ENCODE measurements at places on chromosomes 12 and 14.

DNA sequence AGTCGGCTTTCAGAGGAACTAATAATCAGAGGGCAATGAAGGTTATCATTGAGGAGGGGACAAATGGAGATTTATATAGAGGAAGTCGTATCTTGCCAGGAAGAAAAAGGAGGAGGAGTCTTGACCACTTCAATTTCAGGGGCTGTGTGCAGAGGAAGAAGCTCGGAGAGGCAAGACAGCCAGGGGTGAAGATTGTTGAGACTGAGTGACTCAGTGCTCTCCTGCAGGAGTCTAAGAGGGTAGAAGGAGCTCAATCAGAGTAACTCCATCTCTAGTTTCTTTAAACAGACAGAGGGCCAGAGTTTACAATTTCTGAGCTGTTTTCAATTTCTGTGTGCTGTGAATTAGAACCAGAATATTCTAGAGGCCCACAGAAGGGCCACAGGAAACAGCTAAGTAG lies 439.3 kb upstream of the PRICKLE1 start:
- DNase-seq = no peak

DNA sequence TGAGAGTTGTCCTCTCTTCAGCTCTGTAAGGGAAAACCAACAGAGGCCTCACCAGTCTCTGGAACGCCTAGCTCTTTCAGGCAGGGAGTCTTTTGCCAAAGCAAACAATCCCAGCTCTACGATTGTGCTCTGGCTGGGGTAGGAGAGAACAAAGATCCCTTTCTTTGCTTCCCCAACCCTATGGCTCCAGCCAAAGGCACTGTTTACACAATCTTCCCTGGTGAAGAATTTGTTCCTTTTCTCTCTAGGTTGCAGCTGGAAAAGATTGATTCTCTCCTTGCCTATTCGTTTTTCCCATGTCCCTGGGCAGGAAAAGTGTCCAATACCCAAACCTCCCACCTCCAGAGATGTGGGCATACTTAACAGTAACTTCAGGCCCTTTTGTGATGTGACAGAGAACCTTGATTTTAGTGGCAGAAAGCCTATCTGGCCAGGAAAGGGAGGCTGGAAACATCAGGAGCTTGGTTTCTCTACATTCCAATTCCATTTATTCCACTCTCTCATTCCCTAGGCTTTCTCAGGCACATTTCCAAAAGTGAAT lies 16.8 kb downstream of the ATP5MC2 start:
- DNase-seq = no peak

- DNase-seq = no peak
Measured at GRCh38 chr12:34391771-34392581, 369.7 kb downstream of the ALG10 start.

- peak; percentile 59 for DNase-seq
Measured at GRCh38 chr12:51980051-51980808, 26.5 kb upstream of the TAMALIN start.

DNA sequence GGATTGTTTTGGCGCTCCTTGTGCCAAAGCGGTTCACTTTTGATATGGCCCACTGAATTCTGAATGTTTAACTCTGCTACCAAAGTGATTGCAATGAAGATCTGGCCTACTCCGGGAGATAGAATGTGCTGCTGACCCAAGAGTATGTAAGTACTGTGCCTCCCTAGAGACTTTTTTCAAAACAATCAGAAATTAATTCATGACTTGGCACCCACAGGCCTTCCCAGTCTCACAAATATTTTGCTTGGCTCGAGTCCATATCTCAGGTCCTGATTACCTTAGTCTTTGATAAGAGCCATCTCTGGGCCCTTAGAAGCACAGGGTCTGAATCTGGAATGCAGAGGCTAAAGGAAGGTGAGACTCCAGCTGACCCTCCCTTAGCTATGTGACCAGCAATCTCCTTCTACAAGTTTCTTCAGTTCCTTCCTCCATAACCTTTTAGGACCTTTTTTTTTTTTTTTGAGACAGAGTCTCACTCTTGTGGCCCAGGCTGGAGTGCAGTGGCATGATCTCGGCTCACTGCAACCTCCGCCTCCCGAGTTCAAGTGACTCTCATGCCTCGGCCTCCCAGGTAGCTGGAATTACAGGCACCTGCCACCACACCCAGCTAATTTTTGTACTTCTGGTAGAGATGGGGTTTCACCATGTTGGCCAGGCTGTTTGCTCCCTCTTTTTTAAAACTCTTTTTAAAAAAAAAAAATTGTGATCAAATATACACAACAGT lies 49.5 kb upstream of the METAP2 start:
- no peak for DNase-seq

DNA sequence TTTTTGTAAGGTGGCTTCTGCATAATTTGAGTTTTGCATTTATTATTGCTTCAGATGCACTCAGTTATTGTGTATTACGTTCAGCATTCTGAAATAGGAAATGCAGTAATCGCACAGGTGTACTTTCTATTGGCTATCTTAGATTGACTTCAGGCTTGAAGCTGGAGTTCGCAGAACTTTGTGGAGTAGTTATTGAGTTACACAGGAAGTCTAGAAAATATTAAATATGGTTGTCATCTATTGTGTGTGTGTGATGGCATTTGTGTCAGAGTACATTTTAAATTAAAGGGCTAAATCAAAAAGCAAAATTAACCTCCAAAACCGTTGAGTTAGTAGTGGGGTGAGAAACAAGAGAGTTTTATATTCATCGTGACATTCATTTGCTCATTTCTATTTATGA lies 2.7 kb downstream of the ARID2 start:
- DNase-seq = no peak

GRCh38 chr14:30267141-30267540 lies 291.8 kb upstream of the G2E3 start:
- DNase-seq = no peak

DNA sequence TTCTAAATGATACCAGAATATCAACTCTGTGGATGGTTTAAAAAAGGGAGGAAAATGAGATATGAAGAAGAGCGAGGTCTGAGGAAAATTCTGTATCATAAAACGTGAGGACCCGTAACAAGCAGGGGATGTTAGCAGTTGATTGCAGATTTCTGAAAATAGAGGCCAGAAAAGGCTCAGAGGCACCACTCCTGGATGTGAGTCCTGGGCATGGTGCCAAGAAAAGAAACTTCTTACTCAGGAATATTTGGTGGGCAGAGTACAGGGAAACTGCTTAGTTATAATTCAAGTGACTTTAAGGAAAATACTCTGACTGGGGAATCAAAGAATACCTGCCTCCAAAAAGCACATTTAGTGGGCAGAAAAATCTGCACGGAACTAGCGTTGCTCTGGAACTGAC lies 85.5 kb downstream of the PRICKLE1 start:
- DNase-seq = no peak

- DNase-seq = no peak
Measured at GRCh38 chr14:72925815-72926291, 411 bp upstream of the DCAF4 start.

DNA sequence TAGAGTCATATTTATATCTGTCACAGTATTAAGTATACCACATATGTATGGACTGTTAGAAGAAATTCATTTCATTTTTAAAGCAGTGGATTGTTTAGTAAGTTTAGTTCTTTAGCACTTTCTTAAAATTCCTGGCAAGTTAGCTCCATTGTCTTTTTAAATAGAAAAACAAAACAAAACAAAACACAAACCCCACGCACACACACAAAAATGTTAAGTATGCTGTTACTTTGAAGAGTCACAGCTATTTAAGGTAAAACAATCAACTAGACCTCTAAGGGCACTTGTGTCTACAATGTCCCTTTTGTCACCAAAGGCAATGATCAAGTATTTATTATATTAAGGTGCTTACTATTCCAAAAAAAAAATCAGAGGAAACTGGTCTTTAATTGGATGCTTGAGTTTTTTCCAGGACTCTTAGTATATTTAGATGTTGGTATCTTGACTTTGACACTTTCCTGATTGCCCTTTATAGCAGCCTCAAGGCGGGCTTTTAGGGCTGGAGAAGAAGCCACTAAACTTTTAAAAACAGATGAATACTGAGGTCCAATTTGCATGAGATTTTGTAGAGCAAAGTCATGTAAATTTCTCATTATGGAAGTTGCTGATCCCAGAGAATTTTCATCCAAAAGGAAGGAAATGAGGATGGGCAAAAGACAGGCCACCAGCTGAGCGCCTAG lies 85.5 kb upstream of the HECTD1 start:
- no peak for DNase-seq

GRCh38 chr12:51921017-51921725 lies 13.9 kb downstream of the ACVRL1 start:
- no peak for DNase-seq

GRCh38 chr12:129973236-129973961 lies 69.6 kb upstream of the TMEM132D start:
- DNase-seq = no peak

DNA sequence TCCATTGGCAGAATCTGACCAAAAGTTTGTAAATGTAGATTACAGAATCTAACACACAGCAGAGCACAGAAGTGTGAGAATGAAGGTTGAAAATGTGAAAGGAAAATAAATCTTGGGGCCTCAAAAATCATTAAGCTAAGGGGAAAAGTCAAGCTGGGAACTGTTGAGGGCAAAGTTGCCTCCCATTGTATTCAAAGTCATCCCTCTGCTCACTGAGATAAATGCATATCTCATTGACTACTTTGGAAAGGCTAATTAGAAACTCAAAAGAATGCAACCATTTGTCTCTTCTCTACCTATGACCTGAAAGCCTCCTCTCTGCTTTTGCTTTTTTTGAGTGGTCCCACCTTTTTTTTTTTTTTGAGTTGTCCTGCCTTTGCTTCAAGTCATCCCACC lies 97.4 kb upstream of the ATF7IP start:
- DNase-seq = no peak

DNA sequence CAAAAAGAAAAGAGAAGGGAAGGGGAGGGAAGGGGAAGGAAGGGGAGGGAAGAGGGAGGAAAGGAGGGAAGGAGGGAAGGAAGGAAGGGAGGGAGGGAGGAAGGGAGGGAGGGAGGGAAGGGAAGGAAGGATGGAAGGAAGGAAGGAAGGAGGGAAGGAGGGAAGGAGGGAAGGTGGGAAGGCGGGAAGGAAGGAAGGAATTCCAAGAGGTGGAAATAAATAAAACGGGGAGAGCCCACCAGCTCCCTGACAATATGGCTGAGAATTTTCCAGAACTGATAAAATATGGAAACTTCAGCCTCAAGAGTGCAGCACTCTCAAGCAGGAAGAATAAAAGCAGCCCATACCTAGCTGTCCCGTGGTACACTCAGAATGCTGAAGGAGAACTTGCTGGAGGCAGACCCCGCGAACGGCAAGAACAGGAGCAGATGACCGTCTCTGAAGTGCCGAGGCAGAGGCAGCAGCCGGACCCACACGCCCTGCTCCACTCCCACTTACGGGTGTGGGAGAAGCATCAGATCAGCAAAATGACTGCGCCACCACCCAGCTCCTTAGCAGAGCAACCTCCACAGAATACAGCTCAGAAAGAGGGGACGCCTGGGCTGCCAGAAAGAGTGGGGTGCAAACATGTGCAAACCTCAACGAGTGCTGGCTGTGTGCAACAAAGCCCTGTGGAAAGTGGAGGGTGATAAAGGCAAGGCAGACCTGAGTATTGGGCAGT lies 34.1 kb upstream of the INF2 start:
- DNase-seq = no peak

DNA sequence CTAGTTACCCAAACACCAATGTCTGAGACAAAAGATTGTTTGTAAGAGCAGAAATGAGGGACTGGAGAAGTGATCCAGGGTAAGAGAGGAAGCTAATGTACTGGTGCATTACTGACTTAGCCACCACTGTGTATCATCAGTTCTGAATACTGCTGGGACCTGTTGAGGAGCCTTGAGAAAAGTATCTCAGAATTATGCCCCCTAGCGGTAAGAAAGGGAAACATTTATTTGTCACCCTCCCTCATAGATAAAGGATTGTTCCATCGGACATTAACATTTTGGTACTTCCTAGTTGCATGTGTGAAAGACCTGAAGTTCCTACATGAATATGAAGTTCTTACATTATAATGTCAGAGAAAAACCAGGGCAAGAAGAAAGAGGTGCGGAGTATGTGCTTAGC lies 612.5 kb downstream of the FSCB start:
- no peak for DNase-seq

DNA sequence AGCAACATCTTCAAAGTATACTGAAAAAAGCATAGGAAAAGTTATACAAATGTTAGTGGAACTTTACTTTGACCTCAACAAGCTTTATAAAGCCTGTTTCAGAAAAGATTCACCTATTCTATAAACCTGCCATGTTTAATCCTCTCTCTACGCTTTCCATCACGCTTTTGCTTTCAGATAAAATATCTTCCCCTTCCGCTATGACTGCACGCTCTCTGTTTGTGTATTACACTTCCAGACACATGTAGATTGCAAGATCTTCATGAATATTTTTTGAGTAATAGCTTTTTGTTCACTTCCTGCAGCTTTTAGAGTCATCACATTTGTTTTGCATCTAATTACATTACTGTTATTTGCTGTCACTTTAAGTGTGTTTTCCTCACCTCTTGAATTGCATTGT lies 271.4 kb downstream of the RASSF9 start:
- DNase-seq = no peak

DNA sequence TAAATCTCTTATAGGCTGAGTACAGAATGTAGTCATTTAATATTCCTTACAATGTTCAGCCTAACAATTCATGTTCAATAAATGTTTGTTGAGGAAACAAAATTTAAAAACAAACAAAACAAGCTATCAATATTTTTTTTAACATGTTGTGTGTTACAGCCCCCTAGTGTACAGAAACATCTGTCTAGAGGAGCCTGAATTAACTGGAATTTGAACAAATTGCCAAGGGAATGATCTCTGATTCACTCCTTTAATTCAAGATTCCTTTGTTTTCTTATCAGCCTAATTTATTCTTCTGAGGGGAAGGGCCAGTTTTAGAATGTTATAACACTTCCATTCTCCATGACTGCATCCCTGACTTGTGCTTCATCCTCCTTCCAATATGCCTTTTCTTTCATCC lies 127.2 kb downstream of the CMAS start:
- no peak for DNase-seq

DNA sequence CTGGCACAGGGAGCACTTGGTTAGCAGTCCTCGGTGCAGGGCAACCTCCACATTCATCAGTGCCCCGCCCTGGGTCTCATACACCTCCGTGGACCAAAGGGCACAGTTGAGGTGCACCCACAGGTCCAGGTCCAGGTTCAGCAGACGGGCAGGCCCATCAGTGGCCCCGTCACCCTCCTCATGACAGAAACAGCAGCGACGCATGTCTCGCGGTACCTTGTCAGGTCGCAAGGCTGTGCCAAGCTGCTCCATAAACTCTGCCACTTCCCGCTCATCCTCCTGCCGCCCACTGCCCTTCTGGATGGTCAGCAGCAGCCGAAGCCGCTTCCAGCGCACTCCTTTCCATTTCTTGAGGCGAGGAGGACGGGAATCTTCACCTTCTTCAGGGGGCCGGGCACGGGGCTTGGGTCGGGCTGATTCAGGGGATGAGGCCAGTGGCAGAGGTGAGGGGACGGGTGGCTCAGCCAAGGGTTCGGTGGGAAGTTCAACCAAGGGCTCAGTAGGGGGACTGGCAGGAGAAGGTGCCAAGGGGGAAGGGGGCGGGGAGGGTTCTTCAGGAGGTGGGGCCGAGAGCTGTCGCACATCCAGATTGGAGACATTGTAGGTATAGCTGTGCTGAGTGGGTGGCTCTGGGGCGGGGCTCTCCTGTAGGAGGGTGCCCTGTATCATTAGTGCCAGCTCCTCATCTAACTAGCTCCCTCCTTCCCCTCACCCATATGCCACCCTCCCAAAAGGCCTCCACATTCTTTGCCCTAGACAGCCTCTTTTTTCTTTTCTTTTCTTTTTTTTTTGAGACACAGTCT lies 8.3 kb upstream of the PRKAG1 start:
- DNase-seq = no peak

GRCh38 chr12:107503129-107503855 lies 182.3 kb upstream of the PWP1 start:
- DNase-seq = no peak

Measured in GM12891 (cell line).